ENCODE measurements at places on chromosomes 7 and 10.

DNA sequence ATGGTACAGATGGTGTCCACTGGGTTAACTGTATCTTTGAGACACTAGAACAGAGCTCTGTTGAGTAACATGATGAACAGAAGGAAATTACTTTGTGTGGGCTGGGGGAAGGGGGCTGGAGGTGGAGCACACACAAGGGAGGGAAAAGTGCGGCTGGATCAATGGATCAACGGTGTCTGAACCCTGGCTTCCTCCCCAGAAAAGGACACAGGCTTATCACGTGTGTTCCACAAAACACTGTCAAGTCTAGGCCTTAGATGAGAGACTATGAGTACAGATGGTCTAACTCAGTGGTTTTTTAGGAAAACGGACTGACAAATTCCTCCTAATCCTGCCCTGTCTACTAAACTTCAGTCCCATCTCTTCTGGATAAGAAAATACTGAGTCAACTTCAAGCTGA lies 27.8 kb downstream of the HSPB1 start:
- DNase-seq = no peak

DNA sequence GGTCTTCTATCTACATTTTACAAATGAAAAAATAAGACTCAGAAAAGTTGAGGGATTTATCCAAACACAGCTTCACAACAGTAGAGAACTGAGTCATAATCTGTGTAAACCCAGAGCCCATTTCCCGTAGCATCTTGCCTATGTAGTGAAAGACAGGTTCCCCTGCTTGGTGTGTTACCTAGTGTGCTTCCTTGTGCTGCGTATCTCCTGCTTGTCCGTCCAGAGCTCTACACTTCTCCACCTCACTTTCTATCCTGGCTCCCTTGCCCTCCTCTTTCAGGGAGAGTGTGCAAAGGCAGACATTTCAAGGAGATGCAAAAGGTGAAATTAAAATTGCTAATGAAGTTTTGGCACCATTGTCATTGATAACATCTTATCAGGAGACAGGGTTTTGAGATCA lies 1.4 kb upstream of the ASNS start:
- no peak for DNase-seq

DNA sequence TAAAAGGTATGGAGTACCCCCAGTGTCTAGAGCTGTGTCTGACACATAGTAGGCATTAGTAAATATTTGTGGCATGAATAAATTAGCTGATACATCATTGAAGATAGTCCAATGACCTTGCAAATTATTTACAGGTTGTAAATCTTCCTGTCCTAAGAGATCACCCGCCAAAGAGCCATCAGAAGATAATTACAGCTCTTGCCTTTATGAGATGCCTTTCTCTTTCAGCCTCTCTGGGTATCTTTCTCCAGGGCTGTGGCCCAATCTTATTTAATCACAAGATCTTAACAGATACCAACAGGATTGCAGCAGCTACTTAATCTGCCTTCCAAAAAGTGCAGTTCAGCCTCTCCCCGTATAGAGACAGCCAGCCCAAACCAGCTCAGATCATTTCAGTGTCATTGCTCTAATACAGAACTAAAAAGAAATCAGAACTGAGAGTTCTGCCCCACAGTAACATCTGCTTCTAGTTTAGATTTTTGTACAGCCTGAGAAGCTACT lies 41.5 kb downstream of the MYOF start:
- no peak for DNase-seq

GRCh38 chr10:75083972-75084833 lies 27.3 kb upstream of the SAMD8 start:
- peak; percentile 43 for DNase-seq

GRCh38 chr10:11335881-11336430 lies 275.5 kb downstream of the USP6NL start:
- DNase-seq = no peak

GRCh38 chr10:121525251-121526134 lies 72.8 kb downstream of the FGFR2 start:
- no peak for DNase-seq

DNA sequence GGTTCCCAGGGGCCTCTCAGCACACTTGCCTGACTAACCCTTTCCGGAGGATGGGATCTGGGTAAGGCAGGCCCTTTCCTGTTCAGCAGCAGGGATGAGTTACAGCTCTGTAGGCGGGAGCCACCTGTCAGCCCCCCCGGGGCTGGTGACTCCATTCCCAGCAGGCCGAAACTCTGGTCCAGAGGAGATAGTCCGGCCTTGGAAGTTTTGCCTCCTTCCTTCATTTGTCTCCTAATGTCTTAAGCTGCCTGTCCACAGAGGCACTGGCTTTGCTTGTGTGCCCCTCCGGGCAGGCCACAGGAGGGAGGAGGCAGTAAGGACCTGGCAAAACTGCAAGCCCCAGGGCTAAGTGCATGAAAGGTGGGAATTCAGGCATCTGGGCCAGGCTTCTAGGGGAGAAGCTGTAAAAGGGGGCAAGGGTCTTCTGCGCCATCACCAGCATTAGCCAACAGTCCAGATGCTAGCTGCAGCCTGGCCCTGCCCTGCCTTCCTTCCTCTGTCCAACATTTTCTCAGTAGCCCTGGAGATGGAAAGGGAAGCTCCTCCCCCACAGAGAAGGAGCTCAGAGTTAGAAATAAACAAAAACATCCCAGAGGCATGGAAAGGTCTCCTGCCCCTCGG lies 1.2 kb downstream of the ADIRF start:
- DNase-seq = no peak

GRCh38 chr7:122013630-122014029 lies 130.4 kb downstream of the AASS start:
- DNase-seq = no peak

DNA sequence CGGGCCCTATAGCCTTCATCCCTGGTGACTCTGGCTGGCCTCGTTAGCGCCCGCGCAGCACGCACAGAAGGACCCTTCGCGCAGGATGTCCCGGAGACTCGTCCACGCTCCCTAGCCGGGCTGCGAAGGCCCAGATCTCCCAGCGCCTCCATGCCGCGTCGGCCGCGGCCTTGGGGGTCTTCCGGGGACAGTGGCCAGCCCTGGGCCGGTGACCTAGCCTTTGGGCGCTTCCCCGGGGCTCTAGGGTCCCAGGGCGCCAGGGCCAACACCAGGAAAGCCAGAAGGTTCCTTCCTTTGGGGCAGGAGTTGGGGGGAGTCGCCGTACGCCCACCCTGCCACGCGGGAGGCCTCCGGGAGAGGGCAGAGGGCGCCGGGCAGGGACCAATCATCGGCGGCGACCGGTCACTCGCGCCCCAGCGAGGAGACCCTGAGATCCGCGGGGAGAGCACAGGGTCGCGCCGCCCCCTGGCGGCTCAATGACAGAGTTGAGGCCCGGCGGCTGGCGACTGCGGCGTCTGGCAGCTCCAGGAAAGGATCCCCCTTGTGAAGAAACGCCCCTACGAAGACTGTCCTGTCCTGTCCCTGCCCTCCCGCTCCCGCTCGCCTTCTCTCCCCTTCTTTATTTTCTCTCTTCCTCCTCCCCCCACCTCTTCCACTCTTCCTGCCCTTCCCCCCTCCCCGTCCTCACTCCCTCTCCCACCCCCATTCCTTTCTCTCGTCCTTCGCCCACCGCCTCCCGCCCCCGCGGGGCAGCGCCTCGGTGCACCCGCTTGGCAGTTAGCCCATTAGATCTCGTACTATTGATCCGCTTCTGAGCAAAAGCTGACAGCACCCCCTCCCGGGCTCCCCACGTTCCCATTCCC lies 62.3 kb upstream of the LBX1 start:
- DNase-seq = peak; percentile 22

DNA sequence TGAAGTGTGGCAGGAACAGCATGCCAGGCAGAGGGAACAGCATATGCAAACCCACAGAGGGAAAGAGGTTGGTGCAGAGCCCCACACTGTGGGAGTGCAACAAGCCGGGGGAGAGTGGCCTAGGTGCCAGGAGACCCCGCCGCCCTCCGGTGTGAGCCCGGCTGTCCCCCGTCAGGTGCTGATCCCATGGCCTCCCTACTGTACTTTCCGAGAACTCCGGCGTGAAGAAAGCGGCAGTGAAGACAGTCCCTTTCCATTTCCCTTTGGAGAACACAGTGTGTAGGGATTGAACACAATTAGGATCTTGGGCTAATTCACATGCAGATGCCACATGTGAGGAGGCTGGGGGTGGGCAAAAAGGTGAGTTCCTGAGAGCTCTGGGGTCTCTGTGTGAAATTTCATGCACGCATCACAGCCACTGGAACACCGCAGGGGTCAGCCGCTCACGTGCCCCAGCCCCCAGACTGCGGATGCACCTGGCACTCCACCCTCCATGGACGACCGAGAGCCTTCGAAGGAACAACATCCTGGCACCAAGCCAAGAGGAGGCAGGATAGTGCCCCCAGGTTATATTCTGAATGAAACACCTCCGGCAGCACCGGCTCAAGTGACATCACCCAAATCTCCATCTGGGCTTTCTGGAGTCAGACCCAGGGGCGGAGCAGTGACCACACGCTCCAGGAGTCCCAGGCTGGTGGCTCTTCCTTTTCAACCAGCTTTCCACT lies 82.1 kb upstream of the PPP2R2D start:
- no peak for DNase-seq

GRCh38 chr10:124138883-124139348 lies 45.5 kb upstream of the CHST15 start:
- no peak for DNase-seq

DNA sequence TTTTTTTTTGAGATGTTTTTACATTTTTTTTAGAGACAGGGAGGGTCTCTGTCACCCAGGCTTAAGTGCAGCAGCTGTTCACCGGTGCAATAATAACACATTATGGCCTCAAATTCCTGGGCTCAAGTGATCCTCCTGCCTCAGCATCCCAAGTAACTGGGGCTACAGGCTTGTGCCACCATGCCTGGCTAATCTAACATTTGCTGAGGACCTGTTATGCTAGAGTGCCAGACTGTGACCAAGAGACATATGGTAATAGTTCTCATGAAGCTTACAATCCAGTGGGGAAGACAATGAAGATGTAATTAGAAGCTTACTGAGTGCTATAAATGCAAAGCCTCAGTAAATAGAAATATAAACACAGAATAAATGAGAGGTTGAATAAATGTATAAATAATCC lies 17.6 kb upstream of the ORC5 start:
- no peak for DNase-seq

GRCh38 chr7:66146701-66147100 lies 32.1 kb downstream of the CRCP start:
- DNase-seq = no peak

- peak; percentile 64 for DNase-seq
Observed at GRCh38 chr7:119959811-119960210, 313.2 kb upstream of the KCND2 start.

- no peak for DNase-seq
Observed at GRCh38 chr10:133455196-133455595, 1.5 kb downstream of the SCART1 start.

- no peak for DNase-seq
Observed at GRCh38 chr7:122553761-122554160, 145.2 kb downstream of the RNF133 start.

DNA sequence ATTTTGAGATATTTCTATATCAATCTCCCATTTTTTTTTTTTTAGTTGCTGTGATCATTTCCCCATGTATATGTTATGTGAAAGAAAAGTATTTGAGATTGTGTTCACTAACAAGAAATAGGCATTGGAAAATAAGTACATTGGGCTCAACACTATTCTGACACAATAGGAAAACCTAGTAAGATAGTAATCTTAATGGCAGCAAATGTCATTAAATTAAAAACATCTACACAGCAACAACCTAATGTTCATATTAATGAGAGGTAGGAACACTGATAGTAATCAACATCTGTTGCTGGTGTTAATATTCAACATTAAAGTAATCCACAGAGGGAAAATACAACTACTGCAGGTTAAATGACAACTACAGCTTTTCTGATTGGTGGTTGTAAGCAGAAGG lies 1.5 kb upstream of the GTPBP10 start:
- no peak for DNase-seq

- DNase-seq = no peak
Observed at GRCh38 chr7:46192271-46192670, 271.2 kb upstream of the IGFBP3 start.

DNA sequence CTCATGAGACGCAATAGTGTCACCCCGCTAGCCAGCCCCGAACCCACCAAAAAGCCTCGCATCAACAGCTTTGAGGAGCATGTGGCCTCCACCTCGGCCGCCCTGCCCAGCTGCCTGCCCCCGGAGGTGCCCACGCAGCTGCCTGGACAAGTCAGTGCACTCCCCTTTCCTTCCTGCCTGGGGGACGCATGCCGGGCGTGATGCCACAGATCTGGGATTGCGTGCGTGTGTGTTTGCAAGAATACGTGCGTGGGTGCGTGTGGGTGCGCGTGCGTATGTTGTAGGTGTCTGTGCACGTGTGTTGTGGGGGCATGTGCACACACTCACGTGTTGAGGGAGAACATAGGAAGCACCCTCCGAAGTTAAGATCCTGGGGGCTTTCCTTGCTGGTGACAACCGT lies 23.5 kb downstream of the PFKFB3 start:
- no peak for DNase-seq

DNA sequence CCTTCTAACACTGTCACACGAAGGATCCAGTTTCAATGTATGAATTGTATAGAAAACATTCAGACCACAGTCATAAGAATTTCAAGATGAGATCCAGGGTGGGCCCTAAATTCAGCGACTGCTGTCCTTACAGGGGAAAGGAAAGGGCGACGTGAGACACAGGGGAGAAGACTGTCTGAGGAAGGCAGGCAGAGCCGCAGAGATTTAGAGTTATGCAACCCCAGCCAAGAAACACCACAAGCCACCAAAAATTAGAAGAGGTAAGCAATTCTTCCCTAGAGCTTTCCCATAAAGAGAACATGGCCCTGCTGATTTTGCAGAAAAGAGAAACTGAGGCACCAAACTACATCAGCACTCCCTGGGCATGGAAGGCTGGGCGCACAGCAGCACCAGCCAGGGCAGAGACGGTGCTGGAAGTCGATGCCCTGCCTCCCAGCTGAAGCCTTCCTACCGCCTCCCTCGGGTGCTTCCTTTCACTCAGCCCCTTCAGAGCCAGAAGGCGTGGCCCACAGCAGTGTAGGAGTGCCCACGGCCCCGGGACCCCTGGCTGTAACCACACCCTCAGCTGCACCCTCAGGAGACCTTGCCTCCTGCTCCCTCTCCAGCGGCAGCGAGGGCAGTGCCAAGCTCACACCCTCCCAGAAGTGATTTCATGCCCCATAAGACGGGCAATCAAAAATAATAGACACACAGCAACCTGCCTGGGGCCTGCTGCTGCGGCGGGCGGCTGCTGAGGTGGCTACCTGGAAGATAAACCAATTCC lies 81.0 kb upstream of the LRRC4 start:
- no peak for DNase-seq

- DNase-seq = no peak
Observed at GRCh38 chr7:33190688-33191304, 61.4 kb downstream of the BBS9 start.

Measured in fibroblast of pulmonary artery (primary cell).